Activated CD4-positive, alpha-beta memory T cell treated with anti-CD3 and anti-CD28 coated beads for 36 hours (primary cell): ENCODE measurements at places on chromosomes 3 and 15. TPM values are rescaled to one million over a fixed set of nuclear protein-coding genes. Genes with fewer than 3 reads are reported as not detected.

Gene MRPS11
- 56.4 TPM for total RNA-seq

Gene CCR8
- 0.51 TPM for total RNA-seq

Gene KLF15
- 0.46 TPM for total RNA-seq

Gene CCR9
- total RNA-seq = not detected

Gene B3GNT5
- 12.9 TPM for total RNA-seq

Gene NAALADL2
- total RNA-seq = not detected

Gene SLC28A1
- not detected for total RNA-seq

GRCh38 chr3:62376906-62377877 lies 3.8 kb upstream of the FEZF2 start:
- DNase-seq = no peak
- H3K36me3 ChIP-seq = no peaks in the 10 kb centered on the region
- H3K27ac ChIP-seq = no peak overlapping the region
- peaks cover 13% of the 10 kb centered on the region for H3K4me1 ChIP-seq

DNA sequence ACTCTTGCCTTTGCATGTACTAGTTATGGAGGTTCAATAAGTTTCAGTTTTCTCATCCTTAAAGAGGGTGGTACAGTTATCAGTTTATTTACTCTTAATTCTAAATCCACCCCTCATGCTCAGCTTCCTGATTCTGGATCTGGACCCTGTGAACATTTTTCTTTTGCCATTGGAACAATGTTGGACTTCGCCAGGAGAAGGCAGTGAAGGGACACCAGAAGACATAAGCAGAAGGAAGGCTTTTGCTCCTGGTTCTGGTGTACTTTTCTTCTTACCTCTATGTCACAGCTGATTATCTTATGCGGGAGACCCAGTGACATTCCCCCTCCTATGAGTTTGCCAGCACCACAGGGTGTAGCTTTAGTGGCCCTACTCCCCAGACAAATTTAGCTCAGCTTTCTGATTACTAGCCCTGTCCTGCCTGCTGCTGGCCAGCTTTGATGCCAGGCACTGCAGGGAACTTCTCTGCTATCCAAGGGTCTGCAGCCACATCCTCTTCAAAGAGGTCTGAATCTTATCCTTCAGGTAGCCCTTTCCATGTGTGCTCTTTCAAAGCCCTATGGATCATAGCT lies 466.3 kb upstream of the EPHA3 start:
- no peaks in the 10 kb centered on the region for H3K27me3 ChIP-seq
- no peak overlapping the region for H3K4me3 ChIP-seq
- H3K4me1 ChIP-seq = no peaks in the 10 kb centered on the region
- no peak for DNase-seq

DNA sequence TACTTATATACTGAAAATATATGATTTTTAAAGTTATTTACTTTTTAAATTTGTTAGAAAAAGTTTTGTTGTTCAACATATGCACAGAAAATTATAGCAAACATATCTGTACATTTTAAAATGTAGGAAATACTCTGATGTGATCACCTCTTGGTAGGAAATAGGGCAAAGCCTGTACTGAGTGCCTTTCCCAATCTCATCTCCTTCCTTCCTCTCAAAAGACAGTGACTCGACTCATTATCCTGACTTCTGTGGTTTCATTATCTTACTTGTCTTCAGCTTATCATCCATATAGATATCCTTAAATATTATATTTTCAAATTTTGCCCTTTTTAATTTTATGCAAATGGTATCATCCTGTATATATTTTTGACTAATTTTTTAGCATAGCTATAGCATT lies 18.4 kb upstream of the ALCAM start:
- H3K4me3 ChIP-seq = no peak overlapping the region
- H3K4me1 ChIP-seq = no peaks in the 10 kb centered on the region
- no peak for DNase-seq
- H3K27me3 ChIP-seq = peaks cover 19% of the 10 kb centered on the region
- no peak overlapping the region for H3K27ac ChIP-seq
- H3K36me3 ChIP-seq = no peaks in the 10 kb centered on the region

- DNase-seq = no peak
- H3K27ac ChIP-seq = no peak overlapping the region
- no peaks in the 10 kb centered on the region for H3K27me3 ChIP-seq
Observed at GRCh38 chr15:56205061-56205876, 38.4 kb downstream of the RFX7 start.

DNA sequence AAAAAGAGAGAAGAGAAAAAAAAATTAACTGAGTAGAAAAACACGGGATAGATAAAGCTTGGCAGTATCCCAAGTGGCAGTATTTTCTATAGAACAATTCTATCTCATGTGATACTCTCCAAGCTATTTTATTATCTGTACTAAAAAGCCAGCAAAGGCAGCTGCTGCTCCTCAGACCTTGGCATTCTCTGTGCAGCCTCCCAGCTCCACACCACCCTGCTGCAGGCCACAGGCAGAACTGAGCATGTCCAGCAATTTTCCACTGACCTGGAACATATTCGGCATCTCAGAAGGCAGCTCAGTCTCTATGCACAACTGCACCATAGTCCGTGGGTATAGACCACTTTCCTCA lies 1161.4 kb downstream of the IGSF11 start:
- H3K36me3 ChIP-seq = no peaks in the 10 kb centered on the region
- H3K4me1 ChIP-seq = no peaks in the 10 kb centered on the region
- no peak for DNase-seq
- H3K27me3 ChIP-seq = no peaks in the 10 kb centered on the region
- H3K27ac ChIP-seq = no peak overlapping the region

DNA sequence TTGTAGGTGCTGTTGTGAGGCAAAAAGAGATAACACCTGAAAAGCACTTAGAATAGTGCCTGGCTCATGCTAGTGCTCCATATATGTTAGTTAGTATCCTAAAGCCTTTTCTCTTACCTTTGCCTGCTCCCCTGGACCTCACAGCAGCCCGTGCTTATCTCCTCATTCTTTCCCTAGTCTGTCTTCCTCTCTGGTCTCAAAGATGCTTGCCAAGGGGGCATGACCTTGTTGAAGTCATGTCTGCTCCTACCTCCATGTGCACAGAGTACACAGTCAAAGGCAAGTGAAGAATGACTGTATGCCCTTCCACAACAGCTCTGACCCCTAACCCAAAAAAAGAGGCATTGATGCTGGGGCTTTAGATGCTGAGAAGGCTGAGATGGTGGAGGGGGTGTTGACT lies 722 bp upstream of the CYP8B1 start:
- no peak overlapping the region for H3K27ac ChIP-seq
- no peaks in the 10 kb centered on the region for H3K27me3 ChIP-seq
- no peaks in the 10 kb centered on the region for H3K36me3 ChIP-seq
- DNase-seq = no peak
- no peak overlapping the region for H3K4me3 ChIP-seq

DNA sequence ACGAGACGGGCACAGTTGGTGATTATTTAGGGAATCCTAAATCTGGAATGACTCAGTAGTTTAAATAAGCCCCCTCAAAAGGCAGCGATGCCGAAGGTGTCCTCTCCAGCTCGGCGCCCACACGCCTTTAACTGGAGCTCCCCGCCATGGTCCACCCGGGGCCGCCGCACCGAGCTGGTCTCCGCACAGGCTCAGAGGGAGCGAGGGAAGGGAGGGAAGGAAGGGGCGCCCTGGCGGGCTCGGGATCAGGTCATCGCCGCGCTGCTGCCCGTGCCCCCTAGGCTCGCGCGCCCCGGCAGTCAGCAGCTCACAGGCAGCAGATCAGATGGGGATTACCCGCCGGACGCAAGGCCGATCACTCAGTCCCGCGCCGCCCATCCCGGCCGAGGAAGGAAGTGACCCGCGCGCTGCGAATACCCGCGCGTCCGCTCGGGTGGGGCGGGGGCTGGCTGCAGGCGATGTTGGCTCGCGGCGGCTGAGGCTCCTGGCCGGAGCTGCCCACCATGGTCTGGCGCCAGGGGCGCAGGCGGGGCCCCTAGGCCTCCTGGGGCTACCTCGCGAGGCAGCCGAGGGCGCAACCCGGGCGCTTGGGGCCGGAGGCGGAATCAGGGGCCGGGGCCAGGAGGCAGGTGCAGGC lies 318.0 kb downstream of the FGF12 start:
- no peak overlapping the region for H3K4me3 ChIP-seq
- no peak for DNase-seq
- H3K4me1 ChIP-seq = peaks cover 2% of the 10 kb centered on the region
- H3K27ac ChIP-seq = no peak overlapping the region
- H3K36me3 ChIP-seq = peaks cover 2% of the 10 kb centered on the region

GRCh38 chr3:24829629-24830229 lies 335.1 kb upstream of the THRB start:
- H3K4me1 ChIP-seq = no peaks in the 10 kb centered on the region
- H3K36me3 ChIP-seq = no peaks in the 10 kb centered on the region
- H3K4me3 ChIP-seq = no peak overlapping the region

- H3K27me3 ChIP-seq = no peaks in the 10 kb centered on the region
- no peak overlapping the region for H3K27ac ChIP-seq
- H3K36me3 ChIP-seq = no peaks in the 10 kb centered on the region
- no peaks in the 10 kb centered on the region for H3K4me1 ChIP-seq
Observed at GRCh38 chr3:73324203-73325155, 263.0 kb downstream of the EBLN2 start.

DNA sequence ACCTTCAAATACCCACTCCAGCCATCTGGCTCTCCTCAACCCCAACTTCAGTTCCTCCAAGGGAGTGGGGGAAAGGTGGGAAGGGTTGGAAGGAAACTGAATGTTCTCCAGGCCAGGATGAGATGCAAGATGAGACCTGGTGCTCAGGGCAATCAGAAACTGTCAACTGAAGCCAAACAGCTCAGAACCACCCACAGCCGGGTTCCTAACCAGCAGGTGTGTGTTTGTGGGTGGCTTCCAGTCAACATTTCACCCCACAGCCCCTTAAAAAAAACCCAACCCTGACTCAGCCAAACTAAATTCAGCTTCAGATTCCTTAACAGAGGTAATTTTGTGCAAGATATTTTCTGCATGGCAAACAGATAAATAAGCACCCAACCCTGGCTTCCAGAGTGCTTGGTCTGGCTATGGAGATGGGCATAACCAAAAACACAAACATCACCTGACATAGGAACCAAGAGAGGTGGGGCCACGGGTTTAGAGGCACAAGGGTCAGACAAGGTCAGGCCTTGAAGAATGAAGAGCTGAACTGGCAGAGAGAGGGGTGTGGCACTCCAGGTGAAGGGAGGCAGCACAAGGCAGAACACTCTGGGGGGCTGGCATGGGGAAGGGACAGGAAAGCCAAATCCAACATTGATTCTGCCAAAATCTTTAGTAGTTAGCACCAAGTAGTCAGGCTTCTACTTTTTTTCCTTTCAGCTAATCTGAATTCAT lies 34.7 kb downstream of the ZNF445 start:
- peaks cover 38% of the 10 kb centered on the region for H3K36me3 ChIP-seq
- DNase-seq = peak; percentile 53
- H3K4me3 ChIP-seq = no peak overlapping the region
- no peaks in the 10 kb centered on the region for H3K27me3 ChIP-seq

GRCh38 chr15:29944925-29945324 lies 122.7 kb upstream of the TJP1 start:
- no peaks in the 10 kb centered on the region for H3K4me1 ChIP-seq
- H3K4me3 ChIP-seq = no peak overlapping the region
- no peaks in the 10 kb centered on the region for H3K27me3 ChIP-seq
- no peaks in the 10 kb centered on the region for H3K36me3 ChIP-seq
- no peak overlapping the region for H3K27ac ChIP-seq
- DNase-seq = no peak

GRCh38 chr15:85597155-85597815 lies 197.4 kb downstream of the KLHL25 start:
- DNase-seq = peak; percentile 50
- H3K27me3 ChIP-seq = no peaks in the 10 kb centered on the region
- peak overlapping the region; percentile 48 for H3K27ac ChIP-seq
- H3K4me1 ChIP-seq = peaks cover 59% of the 10 kb centered on the region
- peak overlapping the region; percentile 14 for H3K4me3 ChIP-seq

DNA sequence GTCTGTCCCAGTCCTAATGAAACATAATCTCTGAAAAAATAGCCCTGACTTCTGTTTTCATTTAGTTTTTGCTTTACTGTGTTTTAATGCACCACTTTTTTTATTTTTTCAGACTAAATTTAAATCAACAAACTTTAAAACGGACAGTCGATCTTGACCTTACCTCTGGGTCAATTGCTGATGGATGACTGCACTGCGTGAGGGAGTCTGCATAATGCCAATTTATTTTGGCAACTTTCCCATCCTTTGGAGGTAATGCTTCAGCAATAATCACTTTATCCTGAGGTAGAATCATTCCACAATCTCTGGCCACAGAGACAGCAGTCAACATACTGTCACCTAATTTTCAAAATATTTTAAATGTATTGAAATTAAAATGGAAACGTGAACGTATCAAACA lies 32.5 kb upstream of the GP5 start:
- no peak overlapping the region for H3K4me3 ChIP-seq
- H3K27ac ChIP-seq = no peak overlapping the region
- H3K4me1 ChIP-seq = no peaks in the 10 kb centered on the region
- DNase-seq = no peak
- H3K27me3 ChIP-seq = no peaks in the 10 kb centered on the region

DNA sequence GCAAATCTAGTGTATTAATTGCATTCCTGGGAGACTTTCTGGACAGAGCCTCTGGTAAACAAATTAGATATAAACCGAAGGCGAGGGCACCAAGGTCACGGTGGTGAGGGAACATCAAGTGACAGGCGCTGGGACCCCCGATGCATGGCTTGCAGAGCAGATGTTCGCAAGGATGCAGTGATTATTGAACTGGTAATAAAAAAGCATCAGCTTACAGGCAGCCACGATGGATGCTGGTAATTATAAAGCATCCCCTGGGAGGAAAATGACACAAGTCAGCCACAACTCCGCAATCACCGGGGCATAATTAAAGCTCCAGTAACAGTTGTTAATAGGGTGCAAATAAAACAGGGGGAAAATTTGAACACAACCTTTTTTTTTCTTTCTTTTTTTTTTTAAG lies 231.1 kb upstream of the DPH6 start:
- DNase-seq = no peak
- H3K36me3 ChIP-seq = no peaks in the 10 kb centered on the region
- no peak overlapping the region for H3K27ac ChIP-seq
- H3K4me3 ChIP-seq = no peak overlapping the region
- H3K4me1 ChIP-seq = no peaks in the 10 kb centered on the region
- no peaks in the 10 kb centered on the region for H3K27me3 ChIP-seq

DNA sequence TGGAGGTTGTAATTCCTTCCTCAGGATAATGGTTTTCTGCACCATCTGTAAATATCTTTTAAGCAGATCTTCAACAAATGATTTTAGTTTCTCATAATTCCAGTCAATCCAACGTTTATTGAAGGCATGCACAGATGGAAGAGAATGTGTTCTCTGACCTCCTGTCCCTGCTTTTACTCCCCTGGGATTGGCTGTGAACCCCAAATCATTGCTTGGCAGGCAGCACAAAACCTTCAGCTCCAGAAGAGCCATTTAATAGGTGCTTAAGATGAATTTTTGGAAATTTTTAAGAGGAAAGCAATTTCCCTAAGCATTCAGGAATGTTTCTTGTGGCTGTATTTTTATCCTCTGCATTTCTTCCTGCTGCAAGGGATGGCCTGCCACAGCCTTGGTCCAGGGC lies 25.5 kb upstream of the THSD4 start:
- no peaks in the 10 kb centered on the region for H3K4me1 ChIP-seq
- peaks cover 20% of the 10 kb centered on the region for H3K27me3 ChIP-seq
- no peak for DNase-seq
- no peak overlapping the region for H3K27ac ChIP-seq
- no peak overlapping the region for H3K4me3 ChIP-seq

GRCh38 chr15:89002281-89002761 lies 85.9 kb upstream of the ABHD2 start:
- H3K36me3 ChIP-seq = no peaks in the 10 kb centered on the region
- H3K4me1 ChIP-seq = no peaks in the 10 kb centered on the region
- H3K27ac ChIP-seq = no peak overlapping the region
- H3K4me3 ChIP-seq = no peak overlapping the region
